ENCODE measurements at places on chromosomes 4 and X.

DNA sequence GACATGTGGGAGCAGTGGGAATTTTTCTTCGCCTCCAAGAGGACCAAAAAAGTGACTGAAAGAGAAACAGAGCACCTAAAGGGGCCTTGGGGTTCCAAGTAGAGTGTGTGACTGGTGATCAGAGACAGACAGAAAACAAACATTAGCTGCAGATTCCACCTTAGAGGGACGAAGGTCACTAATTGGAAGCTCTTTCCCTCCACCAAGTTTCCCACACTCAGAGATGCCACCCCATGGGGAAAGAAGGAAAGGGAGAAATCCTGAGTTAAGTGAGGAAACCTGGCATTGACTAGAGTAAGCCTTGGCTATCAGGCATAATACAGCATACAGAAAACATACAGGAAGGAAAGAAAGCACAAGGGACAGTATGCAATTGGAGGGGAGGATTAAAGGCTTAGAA is 90.9 kb downstream of the HNRNPD start:
- no peak for DNase-seq

- DNase-seq: peak; percentile 81
These were observed 17.7 kb downstream of the ACSL1 start for GRCh38 chr4:184807797-184808712.

DNA sequence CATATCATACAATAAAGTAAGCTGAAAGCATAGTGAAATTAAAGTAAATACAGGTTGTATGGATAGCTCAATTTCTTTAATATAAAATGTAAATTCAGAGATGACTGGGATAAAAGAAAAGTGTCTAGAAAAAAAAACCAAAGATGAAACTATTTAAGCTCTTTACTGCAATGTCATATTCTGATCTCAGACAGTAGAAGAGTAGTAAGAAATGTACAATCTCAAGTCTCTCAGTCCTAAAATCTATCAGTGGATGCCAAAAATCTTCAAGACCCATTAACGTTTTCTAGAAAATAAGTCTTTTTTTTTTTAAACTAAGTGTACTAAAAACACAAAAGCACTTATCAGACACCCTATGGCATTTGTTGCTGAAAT is 13.8 kb downstream of the MGARP start:
- DNase-seq: no peak

GRCh38 chrX:38110231-38110630 is 103.9 kb downstream of the SYTL5 start:
- no peak for DNase-seq

GRCh38 chr4:166006217-166006616 is 133.2 kb downstream of the TLL1 start:
- DNase-seq: no peak

- no peak for DNase-seq
These were observed 3.3 kb upstream of the NKX3-2 start for GRCh38 chr4:13547485-13548041.

- no peak for DNase-seq
These were observed 381.0 kb upstream of the BOD1L1 start for GRCh38 chr4:14008494-14008893.

DNA sequence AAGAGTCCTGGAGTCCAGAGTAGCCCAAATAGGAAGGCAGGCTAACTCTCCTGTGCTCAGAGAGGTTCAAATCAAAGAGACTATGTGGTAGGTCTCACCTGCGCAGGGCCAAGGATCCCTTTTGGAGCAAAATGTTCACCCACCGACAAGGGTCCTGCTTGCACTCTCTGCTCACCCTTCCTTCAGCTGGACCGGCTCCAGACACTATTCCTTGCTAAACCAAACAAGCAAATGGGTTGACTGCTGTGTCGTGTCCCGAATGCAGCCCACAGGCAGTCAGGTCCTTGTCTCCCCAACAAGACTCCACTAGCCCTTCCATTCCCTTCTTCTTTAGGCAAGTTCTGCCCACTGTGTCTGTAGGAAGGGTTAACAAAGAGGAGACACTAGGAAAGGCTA is 760 bp downstream of the TRMT2B start:
- no peak for DNase-seq

Measured in MCF 10A (cell line).